ENCODE measurements at places on chromosomes 2 and 18. TPM values are rescaled to one million over a fixed set of nuclear protein-coding genes. Genes with fewer than 3 reads are reported as not detected.

GRCh38 chr2:158181171-158181570, 79.5 kb downstream of the UPP2 start:
- no peak for DNase-seq

- DNase-seq: no peak
These were observed 167.5 kb downstream of the TWIST2 start for GRCh38 chr2:239015218-239015900.

Gene DUSP2
- 875 TPM for polyA plus RNA-seq

Gene CDH19
- polyA plus RNA-seq: not detected

Gene ABCB11
- polyA plus RNA-seq: not detected

Gene KLHL14
- polyA plus RNA-seq: not detected

Gene IL36RN
- not detected for polyA plus RNA-seq

Gene KIAA2012
- polyA plus RNA-seq: not detected
